ENCODE measurements at places on chromosomes 16 and 17. TPM values are rescaled to one million over a fixed set of nuclear protein-coding genes. Genes with fewer than 3 reads are reported as not detected.
A peak's percentile ranks its signal among the peaks of the same experiment; 100 is the strongest.

The QRICH2 gene
- total RNA-seq = 2.8 TPM

The ASIC2 gene
- not detected for total RNA-seq

The SMIM22 gene
- not detected for total RNA-seq

The HIGD1B gene
- total RNA-seq = not detected

The KRT33A gene
- total RNA-seq = 1.2 TPM

The PKMYT1 gene
- total RNA-seq = 1.9 TPM

The EME1 gene
- total RNA-seq = 0.93 TPM

The CCDC154 gene
- 0.34 TPM for total RNA-seq

The MT1M gene
- total RNA-seq = 18.2 TPM

The VTN gene
- total RNA-seq = not detected

The CTRL gene
- 2.7 TPM for total RNA-seq

The ADAD2 gene
- total RNA-seq = 2.4 TPM

The MFSD6L gene
- total RNA-seq = 1.0 TPM

The ZC3H7A gene
- total RNA-seq = 34.2 TPM

The AGRP gene
- not detected for total RNA-seq

The MEIOC gene
- total RNA-seq = not detected

- DNase-seq = no peak
Observed at GRCh38 chr16:50183316-50183715, 30.2 kb downstream of the TENT4B start.

- DNase-seq = no peak
Observed at GRCh38 chr16:74749291-74750055, 25.1 kb downstream of the FA2H start.

DNA sequence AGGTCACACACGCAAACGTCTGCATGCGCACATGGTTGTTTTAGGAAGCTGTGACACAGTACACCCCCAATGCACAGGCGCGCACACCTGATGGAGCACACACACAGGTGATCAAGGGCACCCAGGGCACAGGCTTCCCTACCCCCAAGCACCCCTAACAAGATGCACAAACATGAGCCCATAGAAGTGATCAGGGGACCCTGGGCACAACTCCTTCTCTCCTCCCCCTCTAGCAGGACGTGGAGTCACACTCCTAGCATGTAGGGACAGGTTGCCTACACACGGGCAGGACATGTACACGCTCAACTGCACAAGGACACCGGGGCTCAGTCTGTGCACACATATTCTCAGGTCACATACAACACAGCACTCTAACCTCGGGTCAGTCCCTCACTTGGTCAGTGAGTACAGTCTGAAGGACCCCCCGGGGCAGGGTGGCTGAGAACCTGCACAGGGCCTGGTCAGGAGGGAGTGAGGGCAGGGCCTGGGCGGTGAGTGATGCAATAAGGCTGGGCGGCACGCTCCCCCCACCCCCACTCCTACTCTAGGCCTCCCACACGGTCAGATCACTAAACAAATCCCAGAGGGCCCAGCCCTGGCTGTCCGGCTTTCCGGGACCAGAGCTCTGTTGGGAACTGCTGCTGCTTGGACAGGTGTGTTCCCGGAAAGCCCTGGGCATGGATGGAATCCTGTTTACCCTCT lies 751 bp upstream of the DOC2B start:
- DNase-seq = no peak

GRCh38 chr16:81477697-81478693 lies 33.4 kb downstream of the CMIP start:
- DNase-seq = no peak

- peak; percentile 60 for DNase-seq
Observed at GRCh38 chr17:75152922-75153779, 1.2 kb downstream of the JPT1 start.

DNA sequence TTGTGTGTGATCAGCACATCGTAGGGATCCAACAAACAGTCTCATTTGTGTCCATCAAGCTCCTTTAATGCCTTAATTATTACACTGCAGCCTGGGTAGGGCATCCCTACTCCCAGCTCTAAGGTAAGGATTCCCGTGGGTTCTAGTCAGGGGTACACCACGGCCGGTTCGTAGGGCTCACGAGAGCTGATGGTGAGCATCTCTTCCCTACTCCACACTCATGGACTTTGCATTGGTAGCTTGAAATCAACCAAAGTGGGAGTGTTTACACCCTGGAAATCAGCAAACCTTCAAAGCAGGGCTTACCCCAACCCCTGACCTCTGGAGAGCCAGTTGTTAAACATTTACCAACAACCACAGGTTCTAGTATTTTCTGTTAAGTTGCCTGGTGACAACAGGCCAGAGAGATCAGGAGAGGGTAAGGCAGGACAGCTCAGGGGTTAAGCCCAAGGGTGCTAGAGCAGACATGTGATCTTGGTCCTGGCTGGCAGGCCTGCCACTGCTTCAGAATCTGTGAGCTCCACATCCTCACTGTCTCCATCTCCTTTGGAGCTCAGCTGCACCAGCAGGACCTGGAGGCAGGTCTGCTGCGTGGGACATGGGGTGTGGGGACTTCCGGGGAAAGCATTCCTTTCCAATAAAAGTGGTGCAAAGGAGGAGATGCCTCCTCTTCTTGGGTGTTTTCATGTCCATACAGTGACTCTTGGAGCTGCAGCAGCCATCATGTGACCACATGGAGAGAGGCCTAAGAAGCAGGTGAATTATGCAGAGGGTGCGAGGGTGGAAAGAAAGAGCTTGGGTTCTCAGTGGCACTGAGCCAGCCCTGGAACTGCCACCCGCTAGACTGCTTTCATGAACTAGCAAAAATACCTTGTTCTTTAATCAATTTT lies 36.1 kb upstream of the ZCCHC14 start:
- no peak for DNase-seq

DNA sequence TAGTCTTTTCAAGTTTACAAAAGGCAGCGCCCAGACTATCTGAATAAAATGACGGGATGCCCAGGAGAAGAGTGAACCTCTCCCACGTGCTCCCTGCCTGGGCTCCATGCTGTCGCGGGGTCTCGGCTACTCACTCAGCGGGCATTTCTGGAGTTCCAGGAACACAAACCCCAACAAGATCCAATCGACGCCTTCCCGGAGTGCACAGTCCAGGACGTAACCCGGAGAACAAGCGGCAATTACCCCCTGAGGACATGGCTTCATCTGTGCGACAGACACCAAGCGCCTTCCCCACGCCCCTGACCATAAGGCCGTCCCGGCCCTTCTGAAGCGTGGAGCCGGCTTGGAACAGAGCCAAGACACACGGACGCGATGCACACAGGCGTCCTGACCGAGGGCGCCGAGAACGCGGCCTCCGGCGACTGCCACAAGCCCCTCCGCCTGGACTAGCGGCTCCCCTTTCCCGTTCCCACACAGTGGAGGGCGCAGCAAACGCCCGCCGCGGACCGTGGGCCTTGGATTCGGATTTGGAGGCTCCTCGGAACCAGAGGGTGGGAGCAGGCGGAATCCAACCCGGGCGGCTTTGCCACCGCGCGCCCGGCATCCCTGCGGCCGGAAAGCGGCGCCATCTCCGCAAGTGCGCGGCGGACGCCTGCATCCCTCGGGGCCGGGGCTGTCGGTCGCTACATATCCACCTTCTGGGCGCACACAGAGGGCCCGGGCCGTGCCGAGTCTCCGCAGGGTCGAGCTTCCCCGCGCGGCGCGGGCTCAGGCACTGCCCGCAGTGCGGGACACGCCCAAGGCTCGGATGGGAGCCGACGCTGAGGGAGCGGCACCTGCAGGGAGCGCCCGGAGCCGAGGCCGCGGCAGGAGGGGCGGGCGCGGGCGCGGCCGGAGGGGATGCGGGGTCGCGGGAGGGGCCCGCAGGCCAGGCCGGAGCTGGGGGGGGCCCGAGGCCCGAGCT lies 725 bp downstream of the ABCA3 start:
- DNase-seq = no peak

GRCh38 chr17:57705921-57706695 lies 39.0 kb downstream of the CCDC182 start:
- DNase-seq = no peak

DNA sequence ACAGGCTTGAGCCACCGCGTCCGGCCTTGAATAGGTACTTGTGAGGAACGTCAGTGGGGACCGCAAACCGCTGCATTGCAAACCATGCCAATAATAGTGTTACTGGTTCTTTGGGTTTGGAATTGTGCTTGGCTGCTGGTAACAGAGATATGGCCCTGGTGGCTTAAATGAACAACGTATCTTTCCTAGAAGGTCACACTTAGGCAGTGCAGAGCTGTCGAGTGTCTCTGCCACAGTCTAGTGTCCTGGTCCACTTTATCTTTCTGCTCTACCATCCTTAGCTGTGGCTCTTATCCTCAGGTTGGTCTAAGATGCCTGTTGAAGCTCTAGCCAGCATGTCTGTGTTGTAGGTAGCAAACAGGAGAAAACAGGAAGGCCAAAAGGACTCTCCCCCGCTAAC lies 262.1 kb downstream of the SNX29 start:
- no peak for DNase-seq

GRCh38 chr16:69773260-69773947 lies 11.3 kb downstream of the WWP2 start:
- no peak for DNase-seq

GRCh38 chr17:27276653-27277156 lies 17.2 kb upstream of the WSB1 start:
- DNase-seq = no peak

DNA sequence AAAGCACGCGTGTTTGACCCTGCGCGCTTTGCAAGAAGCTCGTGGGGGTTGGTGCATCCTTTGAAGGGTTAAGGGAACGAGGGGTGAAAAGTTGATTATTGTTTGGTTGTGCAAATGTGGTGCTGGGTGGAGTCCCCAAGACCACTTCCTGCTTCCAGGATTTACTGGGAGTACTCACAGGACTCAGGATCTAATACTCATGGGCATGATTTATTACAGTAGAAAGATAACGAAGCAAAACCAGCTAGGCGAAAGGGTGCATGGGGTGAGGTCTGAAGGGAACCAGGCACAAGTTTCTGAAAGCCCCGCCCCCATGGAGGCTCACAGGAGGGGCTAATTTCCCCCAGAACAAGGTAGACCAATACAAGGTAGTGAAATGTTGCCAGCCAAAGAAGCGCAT lies 58.8 kb downstream of the RPTOR start:
- DNase-seq = no peak

- DNase-seq = no peak
Observed at GRCh38 chr17:45302649-45303173, 14.1 kb downstream of the MAP3K14 start.

DNA sequence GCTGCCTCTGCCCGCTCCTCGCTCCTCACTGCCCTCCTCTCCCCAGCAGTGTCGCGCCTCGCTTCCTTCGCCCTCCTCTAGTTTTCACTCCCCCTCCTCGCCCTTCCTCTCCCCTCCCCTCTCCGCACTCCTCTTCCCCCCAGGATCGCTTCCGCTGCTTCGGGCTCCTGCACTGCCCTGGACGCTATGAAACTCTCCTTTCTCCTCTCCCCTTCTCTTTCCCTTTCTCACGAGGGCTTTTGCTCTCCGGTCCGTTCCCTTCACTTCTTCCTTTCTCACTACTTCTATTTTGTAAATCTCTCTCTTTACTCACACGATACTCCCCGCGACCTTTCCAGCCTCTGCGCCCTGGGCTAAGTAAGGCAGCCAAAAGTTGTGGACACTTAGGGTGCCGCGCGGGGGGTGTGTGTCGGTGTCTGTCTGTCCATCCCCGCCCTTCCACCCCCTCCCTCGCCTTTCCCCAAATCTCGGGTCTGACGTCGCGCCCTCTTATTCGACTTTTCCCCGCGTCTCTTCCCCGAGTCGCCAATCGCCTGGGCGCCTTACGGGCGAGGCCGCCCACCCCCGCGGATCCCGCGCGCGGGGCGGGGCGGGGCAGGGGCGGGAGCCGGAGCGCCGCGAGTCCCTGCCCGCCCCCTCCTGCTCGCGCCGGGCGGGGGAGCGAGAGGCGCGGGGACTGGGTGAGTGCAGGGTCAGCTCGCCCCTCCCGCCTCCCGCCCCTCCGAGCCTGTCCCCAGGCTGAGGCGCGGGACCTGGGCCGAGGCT lies at the start of gene IRX3:
Gene IRX3 (minus strand): TSS at position 422 of the 765 bp plus-strand sequence. CDS start 737 bp downstream, outside the sequence.
- peak; percentile 96 for DNase-seq

DNA sequence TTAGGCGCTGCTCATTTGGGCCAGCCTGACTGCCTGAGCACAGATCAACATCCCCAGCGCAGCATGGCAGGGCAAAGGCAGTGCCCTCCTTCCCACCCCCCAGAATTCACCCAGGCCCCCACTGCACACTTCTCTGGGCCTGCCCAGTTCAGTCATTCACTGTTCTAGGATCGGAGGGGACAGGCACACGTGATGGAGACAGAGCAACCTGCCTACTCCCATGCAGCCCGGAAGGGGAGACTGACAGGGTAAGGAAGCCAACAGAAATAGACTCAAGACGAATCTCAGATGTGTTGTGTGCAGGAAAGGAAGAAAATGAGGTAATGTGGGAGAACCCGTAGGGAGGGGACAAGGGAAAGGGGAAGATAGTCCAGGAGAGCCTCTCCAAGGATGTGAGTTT lies 59.2 kb upstream of the LYRM9 start:
- no peak for DNase-seq

GRCh38 chr16:88013091-88013609 lies 61.9 kb downstream of the BANP start:
- DNase-seq = no peak

- DNase-seq = no peak
Observed at GRCh38 chr16:22198547-22199293, 7.4 kb upstream of the EEF2K start.

GRCh38 chr16:81860287-81861266 lies 81.5 kb downstream of the PLCG2 start:
- no peak for DNase-seq

DNA sequence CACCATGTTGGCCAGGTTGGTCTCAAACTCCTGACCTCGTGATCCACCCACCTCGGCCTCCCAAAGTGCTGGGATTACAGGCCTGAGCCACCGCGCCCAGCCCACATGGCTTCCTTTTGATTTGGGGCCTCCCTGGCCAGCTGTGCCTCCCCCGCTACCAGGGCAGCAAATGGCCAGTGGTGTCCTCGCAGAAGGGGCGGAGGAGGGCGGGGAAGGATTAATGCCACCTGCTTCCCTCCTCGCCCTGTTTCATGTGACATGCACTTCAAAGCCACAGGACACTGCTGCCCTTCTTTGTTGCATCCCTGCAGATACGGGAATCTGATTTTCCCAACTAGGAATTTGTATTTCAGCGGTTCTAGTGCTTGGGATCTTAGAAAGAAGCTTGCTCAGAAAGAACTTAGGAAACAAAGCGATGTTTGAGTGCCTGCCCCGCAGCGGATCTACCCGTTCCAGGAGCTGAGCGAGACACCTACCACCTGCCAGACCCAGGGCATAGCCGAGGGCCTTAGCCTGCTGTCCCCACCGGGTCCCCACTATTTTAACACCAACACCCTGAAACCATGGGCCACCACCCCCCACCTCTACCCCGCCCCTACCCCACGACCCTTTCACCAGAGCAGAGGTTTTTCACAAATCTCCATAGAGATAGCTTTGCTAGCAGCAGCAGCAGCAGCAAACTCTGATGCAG lies 37.7 kb upstream of the CCDC182 start:
- DNase-seq = no peak
